ENCODE measurements at places on chromosomes 5 and 9.
A peak's percentile ranks its signal among the peaks of the same experiment; 100 is the strongest.

DNA sequence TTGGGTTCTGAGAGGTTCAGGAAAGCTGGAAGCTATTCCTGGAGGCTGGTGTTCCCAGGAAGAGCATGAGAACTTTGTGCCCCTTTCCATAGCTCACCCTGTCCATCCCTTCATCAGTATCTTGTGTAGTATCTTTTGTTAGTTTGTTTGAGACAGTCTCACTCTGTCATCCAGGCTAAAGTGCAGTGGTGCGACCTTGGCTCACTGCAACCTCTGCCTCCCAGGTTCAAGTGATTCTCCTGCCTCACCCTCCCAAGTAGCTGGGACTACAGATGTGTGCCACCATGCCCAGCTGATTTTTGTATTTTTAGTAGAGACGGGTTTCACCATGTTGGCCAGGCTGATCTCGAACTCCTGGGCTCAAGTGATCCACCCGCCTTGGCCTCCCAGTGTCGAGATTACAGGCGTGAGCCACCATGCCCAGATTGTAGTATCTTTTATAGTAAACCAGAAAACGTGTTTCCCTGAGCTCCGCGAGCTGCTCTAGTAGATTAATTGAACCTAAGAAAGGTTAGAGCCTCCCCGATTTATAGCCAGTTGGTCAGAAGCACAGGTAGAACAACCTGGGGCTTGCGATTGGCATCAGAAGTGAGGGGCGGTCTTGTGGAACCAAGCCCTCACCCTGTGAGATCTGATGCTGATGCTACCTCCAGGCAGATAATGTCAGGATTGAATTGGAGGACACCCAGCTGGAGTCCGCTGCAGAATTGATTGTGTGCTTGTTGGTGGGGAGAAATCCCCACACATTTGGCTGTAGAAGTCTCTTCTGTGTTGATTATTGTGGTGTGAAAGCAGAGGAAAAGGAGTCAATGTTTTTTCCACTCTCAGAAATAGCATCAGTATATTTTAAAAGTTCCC, 32.3 kb downstream of the ATP6V0E1 start:
- DNase-seq = no peak

- no peak for DNase-seq
Observed at GRCh38 chr9:133529457-133529856, 4.7 kb upstream of the MYMK start.

GRCh38 chr5:176732736-176733405, 77.5 kb upstream of the UNC5A start:
- DNase-seq = no peak

DNA sequence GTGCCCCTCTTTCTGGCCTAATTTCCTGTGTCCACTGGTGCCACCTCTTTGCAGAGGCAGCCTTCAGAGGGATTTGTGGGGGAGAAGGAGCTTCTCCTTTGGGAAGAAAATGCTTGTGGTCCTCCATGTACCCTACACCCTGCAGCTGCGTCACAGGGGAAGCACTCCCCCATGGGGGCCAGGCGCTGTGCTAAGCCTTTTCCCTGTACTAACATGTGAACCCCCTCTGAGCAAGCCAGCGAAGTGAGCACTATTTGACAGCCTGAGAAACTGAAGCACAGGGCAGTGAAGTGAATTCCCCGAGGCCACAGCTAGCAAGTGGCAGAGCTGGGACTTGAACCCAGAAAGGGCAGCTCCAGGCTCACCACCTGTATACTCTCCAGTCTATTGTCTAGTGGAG, 32.3 kb downstream of the ERGIC1 start:
- no peak for DNase-seq

GRCh38 chr5:38715696-38716095, 130.1 kb upstream of the OSMR start:
- DNase-seq = no peak

DNA sequence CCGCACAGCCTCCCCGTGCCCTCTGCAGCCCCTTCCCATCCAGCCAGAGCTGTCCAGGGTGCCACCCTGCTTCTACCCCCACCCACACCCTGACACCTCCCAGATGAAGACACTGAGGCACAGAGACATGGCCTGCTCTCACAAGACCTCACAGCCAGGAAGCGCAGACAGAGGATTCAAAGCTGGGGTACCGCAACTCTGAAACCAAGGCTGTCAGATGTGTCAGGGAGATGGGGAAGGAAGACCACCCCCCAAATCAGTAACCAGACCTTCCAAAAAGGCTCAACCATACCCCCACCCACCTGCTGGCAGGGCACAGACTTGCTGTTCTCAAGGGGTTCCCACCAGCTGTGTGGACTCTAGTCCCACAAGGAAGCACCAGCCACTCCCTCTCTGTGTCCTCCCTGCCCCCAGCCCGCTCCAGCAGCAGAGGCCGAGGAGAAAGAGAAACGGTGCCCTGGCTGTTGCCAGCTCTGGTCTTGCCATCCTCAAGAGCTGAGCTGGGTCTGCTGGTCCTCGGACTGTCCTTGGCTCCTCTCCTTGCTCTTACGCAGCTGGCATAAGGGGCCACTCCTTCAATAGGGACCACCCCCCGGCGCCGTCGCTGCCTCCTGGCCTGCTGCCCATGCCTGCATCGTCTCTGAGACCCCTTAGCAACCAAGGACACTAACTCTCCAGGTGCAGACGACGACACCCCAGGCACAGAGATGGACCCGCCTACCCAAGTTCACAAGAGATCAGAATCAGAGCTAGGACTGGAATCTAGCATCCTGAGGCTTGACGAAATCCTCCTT, 699 bp downstream of the AKNA start:
- no peak for DNase-seq

DNA sequence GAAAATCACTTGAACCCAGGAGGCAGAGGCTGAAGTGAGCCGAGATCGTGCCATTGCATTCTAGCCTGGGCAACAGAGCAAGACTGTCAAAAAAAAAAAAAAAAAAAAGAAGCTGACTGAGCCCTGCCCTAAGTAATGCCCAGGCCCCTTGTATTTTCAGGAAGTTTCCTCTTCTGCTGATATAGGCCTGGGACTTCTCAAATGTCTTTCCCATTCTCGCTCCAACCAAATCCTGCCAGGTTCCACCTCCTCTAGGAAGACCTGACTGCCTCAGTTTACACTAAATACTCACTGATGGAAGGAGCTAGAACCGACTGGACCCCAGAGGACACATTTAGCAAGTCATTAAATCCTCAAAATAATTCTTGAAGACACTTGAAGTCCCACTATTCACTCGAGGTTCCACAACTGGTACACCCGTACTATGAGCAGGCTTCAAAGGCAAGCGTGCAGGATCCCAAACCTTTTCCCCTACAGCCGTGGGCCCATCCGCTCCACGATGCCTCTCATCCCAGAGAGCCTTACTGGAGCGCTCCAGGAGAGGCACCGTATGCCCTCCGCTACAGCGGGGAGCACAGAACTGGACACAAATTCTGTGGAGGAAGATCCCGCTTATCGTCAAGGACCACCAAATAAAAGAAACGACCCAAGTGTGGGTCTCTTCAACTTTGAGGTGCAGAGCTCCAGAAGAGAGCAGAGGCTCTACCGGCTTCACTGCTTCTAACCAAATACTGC, 676 bp downstream of the NOL6 start:
- DNase-seq = no peak

GRCh38 chr5:25544652-25545249, 900.0 kb upstream of the CDH10 start:
- DNase-seq = no peak

DNA sequence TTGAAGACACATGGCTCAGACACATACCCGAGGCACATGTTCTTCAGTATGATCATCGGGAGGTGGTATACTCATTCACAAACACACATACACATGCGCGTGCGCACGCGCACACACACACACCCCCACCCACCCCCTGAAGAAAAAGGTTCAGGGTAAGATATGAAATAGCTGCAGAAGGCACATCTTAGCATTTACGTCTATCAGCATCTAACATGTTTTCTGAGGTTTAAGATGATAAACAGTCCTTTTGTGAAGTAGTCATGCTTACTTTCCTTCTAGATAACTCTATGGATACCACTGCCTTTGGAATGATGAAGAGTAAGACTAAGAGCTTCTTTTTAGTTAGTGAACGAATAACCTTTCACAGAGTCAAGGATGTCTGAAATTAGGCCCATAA, 105.1 kb upstream of the GNA14 start:
- DNase-seq = no peak

- no peak for DNase-seq
Observed at GRCh38 chr9:96333958-96334357, 32.0 kb upstream of the HSD17B3 start.

- DNase-seq = no peak
Observed at GRCh38 chr9:134265078-134265477, 61.2 kb upstream of the RXRA start.

GRCh38 chr9:81855538-81855937, 72.7 kb upstream of the SPATA31D4 start:
- DNase-seq = no peak

- no peak for DNase-seq
Observed at GRCh38 chr9:136803551-136804508, 3.9 kb upstream of the RABL6 start.

- DNase-seq = no peak
Observed at GRCh38 chr5:154278186-154278585, 87.7 kb downstream of the GALNT10 start.

DNA sequence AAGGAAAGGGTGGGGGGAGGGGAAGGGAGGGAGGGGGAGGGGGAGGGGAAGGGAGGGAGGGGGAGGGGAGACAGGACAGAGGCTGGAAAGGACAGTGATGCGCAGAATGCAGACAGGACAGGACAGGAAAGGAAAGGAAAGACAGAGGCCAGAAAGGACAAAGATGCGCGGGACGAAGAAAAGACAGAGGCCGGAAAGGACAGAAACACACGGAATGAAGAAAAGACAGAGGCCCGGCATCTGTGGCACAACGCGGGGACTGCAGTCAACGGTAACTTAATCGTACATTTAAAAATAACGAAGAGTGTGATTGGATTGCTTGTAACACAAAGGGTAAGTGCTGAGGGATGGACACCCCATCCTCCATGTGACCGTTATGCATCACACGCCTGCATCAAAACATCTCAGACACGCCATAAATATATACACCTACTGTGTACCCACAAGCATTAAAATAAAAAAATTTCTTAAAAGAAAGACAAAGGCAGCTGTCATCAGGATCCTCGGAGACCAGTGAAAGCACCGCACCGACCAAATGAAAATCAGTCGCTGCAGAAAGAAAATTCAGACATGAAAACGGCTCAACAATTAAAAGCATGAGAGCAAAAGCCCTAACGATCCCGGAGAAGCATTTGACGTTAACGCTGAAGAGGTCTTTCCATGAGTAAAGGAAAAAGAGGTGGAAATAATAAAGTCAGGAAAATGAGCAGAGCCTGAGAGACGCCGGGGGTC, 52.9 kb upstream of the EXOC3 start:
- DNase-seq = no peak

DNA sequence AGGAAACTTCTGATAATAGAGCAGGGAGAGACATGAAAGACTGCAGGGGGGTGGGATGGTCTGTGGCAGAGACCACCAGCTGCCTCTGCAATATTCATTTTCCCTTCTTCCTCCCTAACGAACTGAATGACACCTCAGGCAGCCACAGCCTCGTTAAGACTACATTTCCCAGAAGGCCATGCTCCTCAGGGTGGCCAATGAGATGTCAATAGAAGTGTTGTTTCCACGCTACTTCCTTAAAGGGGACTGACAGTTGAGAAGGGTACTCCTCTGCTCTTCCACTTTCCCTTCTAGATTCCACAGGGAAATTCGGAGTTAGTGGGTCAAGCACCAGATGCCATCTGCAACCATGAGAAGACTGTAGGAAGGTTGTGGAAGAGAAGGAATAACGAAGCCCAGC, 52.0 kb upstream of the DAPK1 start:
- DNase-seq = peak; percentile 39

DNA sequence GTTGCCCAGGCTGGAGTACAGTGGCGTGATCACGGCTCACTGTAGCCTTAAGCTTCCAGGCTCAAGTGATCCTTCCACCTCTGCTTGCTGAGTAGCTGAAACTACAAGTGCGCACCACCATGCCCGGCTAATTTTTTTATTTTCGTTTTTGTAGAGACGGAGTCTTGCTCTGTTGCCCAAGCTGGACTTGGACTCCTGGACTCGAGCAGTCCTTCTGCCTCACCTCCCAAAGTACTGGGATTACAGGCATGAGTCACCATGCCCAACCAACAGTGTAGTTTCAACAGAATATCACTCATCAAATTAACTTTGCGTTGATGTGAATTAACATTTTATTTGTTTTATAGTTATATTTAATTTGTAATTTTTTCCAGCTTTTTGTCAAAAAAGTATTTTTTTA, 45.3 kb downstream of the WDR70 start:
- DNase-seq = no peak

DNA sequence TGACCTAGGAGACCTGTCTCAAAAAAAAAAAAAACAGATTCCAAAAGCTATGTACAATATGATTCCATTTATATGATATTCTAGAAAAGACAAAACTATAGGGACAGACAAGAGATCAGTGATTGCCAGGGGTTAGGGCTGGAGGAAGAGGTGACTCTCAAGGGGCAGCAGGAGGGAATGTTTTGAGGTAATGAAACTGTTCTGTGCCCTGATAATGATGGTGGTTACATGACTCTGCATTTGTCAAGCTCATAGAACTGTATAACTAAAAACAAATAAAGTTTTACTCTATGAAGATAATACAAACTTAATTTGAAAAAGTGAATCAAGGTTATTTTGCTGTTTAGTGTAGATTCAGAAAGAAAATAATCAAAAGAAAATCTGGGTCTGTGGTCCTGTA, 125.3 kb upstream of the IQGAP2 start:
- no peak for DNase-seq

- no peak for DNase-seq
Observed at GRCh38 chr9:91740701-91741100, 209.3 kb downstream of the ROR2 start.

GRCh38 chr5:88899096-88899737, 16.2 kb upstream of the MEF2C start:
- no peak for DNase-seq

- no peak for DNase-seq
Observed at GRCh38 chr5:97553604-97554452, 370.8 kb upstream of the RIOK2 start.

DNA sequence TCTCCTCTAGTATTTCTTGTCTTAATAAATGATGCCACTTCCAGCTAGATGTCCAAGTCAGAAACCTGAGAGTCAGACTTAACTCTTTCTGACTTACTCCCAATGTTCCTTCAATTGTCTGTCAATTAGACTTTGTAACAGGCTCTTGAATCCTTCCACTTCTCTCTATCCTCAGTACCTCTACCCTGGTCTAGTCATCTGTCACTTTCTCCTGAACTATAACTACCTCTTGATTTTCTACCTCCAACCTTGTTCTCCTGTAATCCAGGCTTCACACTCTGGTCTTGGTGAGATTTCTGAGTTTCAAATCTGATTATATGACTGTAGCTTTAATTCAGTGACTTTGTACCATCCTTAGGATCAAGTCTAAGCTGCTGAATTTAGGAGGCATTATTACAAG, 64.9 kb downstream of the NDUFAF2 start:
- DNase-seq = no peak

DNA sequence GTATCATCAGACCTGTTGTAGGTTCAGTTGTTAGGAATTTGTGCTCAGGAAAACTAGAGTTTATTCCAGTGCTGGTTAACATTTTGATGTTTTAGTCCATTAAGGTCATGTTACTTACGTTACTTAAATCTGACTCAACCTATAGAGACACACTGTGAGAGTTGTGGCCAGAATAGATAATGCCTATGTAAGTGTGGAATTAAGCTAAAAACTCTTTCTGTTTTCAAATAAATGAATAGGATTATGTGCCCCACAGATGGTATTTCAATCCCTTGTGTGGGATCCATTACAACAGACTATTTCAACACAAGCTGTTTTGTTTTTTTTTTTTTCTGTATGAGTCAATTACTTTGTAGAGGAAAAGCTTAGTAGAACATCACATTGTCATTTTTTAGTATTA, 68.1 kb downstream of the MEGF10 start:
- DNase-seq = no peak
